ENCODE measurements at places on chromosomes 1 and 21. TPM values are rescaled to one million over a fixed set of nuclear protein-coding genes. Genes with fewer than 3 reads are reported as not detected.

- no peak for DNase-seq
Measured at GRCh38 chr1:174519844-174520243, 72.1 kb downstream of the GPR52 start.

DNA sequence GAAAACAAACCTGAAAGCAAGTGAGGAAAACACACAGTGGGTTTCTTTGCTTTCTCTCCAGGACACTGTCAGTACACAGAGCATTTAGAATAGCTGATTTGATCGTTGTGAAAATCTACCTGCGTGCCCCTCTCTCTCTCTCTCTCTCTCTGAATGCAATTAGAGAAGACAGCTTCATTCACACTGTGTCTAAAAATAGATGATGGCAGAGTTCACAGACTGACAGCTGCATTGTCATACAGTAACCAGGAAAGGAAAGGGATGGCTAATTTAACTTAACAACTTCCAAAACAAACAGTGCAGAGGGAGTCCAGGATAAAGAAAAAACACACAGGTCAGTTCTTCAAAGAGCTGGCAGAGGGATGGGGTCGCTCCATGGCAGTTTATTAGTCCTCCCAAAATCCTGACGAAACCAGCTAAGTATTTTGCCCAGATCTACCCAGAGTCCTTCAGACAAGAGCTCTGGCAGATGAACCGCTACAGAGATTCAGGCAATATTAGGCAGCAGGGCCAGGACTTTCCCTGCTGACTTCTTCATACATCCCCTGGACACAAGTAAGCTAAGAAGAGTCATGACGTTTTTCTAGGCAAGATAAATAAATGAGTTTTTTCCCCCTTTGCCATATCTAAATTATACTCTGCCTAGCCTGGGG, 58.9 kb downstream of the WLS start:
- no peak for DNase-seq

DNA sequence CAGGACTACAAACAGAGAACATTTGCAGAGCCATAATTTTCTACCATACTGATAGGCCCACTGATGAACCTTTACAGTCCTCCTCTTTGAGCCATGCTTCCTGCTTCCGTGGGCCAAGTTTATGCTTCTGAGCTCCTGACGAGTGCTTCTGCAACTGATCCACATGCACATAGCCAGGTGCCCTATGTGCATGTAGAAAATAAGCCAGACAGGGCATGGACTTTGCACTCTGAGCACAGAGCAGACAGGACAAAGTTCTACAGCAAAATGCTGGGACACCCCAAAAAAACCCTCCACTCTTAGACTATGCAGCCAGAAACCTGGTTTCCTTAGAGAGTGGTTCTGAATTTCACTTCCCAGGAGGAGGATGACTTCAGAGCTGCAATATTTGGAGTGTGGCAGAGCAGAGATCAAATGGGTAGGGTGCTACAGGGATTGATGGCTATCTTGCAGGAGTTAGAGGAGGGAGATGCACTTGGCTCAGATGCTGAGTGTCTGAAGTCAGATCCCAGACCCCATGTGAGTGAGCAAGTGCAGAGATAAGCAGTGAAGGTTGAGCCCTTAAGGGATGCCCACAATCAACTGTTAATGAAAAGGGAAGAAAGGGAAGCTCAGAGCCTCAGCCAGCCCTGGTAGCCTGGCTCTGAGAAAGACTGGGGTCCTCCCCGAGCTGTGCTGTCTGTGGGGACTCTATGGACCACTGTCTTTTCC, 230.9 kb downstream of the DUSP10 start:
- no peak for DNase-seq

GRCh38 chr1:246434335-246434734, 72.7 kb downstream of the SMYD3 start:
- no peak for DNase-seq

GRCh38 chr1:89487972-89488371, 36.7 kb upstream of the LRRC8B start:
- no peak for DNase-seq

- peak; percentile 26 for DNase-seq
Measured at GRCh38 chr1:110542725-110543124, 23.8 kb upstream of the KCNA10 start.

- no peak for DNase-seq
Measured at GRCh38 chr1:10730985-10731384, 65.5 kb downstream of the CASZ1 start.

DNA sequence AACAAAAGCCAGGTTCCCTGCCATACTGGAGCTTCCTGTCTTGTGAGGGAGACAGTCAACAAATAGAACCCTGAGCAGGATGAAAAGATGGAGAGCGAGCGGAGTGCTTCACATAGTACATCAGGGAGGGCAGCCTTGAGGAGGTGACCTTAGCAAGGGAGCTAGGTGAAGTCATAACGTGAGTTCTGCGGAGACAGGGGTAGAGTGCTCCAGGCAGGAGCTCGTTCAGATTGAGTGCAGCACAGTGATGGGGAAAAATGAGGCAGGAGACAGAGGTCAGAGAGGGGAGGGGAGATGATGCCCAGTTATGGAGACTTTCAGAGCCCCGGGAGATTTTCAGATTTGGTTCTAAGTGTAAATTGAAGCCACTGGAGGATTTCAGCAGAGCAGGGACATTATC, 15.3 kb upstream of the CLIC6 start:
- DNase-seq: no peak

- DNase-seq: no peak
Measured at GRCh38 chr1:38546636-38547035, 312.9 kb downstream of the RRAGC start.

DNA sequence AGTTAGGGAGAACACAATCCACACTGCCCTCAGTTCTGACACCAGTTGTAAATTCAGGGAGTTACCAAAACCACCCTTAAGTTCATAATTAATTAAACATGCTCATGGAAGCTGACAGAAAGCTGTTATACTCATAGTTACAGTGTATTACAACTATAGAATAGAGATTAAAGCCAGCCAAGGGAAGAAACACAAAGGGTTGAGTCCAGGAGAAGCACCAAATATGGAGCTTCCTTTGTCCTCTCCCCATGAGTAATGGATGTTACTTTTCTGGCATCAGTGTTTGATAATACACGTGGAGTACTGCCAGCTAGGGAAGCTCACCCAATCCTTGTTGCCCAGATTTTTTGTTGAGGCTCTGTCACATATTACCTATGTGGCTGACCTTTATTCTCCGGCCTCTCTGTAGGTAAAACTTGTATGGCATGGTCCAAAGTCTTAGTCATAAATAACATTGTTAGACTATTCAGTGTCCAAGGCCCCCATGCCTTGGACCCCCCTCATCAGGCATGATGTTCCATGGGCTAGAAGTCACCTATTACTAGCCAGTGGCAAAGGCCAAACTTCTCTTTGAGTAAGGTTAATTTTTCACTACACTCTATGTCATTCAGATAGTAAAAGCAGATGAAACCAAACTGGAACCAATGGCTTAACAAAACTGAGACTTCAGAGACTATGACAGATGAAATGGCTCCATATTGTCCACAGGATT, 175.7 kb downstream of the GPR52 start:
- DNase-seq: no peak

DNA sequence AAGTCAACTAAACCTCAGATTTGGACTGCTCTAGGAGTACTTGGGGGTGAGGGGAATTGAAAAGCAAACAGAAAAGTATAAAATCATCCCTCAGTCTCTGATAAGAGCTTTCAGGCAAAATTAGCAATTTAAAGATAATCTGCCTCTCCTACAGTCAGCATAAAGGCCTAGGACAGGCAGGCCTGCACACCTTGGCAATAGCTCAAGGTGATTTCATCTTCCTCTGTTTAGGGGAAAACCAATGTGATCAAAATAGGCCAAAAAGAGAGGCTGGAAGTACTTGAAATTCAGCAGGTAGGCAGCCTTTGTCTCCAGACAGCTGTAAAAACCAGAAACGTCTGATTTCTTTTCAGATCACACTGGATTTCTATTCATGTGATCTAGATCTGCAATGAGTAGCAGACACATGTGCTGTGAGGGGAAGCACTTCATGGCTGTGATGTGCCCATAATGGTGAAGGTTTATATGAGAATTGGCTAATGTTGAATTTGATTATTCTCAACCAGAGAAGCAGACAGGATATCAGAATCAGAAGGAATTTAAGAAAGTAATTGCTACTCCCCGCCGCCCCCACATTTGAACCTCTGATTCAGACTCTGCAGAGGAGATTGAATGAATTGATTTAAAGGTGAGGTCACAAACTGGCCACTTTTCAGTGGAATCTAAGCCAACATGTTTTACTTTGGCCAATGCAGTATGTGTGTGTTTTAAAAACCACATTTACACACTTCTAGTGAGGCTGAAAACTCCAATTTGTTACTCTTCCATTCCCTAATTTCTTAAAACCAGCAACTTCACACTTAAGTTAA, 45.8 kb upstream of the DNASE2B start:
- DNase-seq: no peak

Gene NKAIN1
- 1.3 TPM for polyA plus RNA-seq

Gene ETS2
- 24.9 TPM for polyA plus RNA-seq

Gene ADCY10
- 0.18 TPM for polyA plus RNA-seq

Gene ALX3
- polyA plus RNA-seq: not detected

Gene FAM167B
- 4.0 TPM for polyA plus RNA-seq

Data from forelimb muscle (tissue), 1 donor.